M059J (cell line): ENCODE measurements at places on chromosomes 4 and X. TPM values are rescaled to one million over a fixed set of nuclear protein-coding genes. Genes with fewer than 3 reads are reported as not detected.

DNA sequence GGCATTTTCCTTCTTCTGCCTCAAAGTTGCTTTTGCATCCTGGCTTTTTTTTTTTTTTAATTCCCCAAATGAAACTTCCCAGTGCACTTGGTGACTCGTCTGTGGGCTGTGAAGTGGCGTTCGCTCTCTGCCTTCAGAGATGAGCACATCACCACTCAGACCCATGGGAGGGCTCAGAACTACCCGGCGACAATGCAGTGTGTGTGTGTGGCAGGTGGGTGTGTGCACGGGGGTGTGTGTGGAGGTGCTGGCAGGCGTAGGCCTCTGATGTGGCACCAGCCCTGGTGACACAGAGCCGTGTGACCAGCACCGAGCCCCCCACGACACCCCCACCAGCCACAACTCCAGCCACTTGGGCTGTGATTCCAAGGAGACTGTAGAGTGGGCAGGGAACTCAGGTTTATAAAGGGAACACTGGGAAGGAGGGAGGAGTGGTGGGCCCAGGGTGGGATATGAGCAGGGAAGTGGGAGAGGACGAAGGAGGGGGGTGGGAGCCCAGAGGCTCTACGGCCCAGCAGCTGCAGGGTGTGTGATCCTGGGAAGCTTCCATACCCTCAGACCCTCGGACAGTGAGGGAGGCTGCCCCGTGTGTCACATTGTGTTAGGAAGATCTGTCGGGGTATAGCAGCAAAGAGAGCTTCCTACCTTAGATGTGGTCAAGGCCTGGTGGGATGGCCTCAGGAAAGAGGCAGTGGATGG lies 6.0 kb upstream of the WFS1 start:
- DNase-seq = no peak

- DNase-seq = no peak
Observed at GRCh38 chr4:177938226-177938625, 496.0 kb upstream of the AGA start.

GRCh38 chr4:166422475-166422874 lies 549.4 kb downstream of the TLL1 start:
- peak; percentile 82 for DNase-seq

- DNase-seq = peak; percentile 35
Observed at GRCh38 chr4:186957952-186958555, 234.4 kb upstream of the FAT1 start.

DNA sequence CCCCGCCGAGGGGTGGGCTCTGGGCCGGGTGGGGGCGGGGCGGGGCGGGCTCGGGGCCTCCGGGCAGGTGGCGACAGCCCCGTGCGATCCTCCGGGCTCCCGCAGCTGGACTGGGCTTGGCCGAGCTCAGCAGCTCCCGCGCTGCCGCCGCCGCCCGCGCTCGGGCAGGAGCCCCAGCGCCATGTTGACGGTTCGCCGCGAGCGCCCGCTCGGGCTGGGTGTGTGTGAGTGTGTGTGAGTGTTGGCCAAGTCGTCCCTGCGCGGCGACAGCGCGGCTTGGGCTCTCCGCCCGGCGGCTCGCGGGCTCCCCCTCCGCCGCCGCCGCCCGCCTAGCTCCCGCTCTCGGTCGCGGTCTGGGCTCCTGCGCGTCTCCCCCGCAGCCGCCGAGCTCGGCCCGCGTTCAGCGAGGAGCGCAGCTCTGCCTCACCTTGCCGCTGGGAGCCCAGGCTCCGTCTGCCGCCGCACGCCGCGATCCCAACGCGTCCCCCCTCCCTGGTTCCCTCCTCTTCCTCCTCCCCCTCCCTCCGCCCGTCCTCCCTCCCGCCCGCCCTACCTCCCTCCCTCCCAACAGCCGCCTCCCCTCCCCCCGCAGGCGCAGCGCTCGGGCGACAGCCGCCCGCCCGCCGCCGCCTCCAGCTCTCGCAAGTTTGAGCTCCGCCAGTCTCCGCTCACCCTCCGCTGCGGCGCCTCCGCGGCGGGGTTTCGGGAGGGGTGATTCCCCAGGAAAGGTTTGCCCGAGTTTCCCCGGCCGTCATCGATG lies at the start of gene BCOR:
Gene BCOR (minus strand): TSS at position 455 of the 760 bp plus-strand sequence. CDS start 20,029 bp downstream, outside the sequence.
- DNase-seq = peak; percentile 73

- no peak for DNase-seq
Observed at GRCh38 chr4:88891636-88892035, 165.3 kb downstream of the FAM13A start.

- DNase-seq = peak; percentile 42
Observed at GRCh38 chr4:73701116-73701515, 39.3 kb upstream of the CXCL8 start.

DNA sequence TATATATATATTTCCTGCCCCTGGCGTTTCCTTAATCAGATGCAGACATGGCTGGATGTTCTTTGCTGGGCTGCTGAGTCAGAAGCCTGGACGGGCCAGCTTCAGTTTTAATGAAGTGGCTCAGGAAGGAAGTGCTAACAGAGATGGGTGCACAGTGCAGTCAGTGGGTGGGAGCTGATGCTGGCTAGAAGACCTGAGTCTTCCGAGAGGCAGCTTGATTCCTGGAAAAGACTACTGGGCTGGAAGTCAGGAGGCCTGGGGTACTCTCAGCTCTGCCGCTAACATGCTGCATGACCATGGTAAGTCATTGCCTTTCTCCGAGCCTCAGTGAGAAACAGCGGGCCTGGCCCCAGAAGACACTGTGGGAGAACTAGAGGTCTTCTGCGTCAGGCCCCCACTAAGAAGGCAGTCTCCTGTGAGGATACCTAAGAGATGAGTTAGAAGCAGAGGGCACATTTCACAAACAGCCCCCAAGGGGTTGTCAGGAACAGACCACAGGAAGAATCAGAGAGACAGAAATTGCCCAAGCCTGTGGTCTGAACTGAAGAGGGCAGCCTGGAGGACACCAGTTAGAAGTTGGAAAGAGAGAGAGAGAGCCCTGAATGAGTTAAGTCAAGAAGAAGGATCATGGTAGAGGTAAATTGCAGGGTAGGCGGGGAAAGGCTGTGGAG lies 8.3 kb upstream of the CD40LG start:
- DNase-seq = peak; percentile 12

GRCh38 chrX:104306180-104306579 lies 51.4 kb upstream of the ESX1 start:
- no peak for DNase-seq

- DNase-seq = peak; percentile 81
Observed at GRCh38 chr4:16785793-16786527, 112.5 kb downstream of the LDB2 start.

DNA sequence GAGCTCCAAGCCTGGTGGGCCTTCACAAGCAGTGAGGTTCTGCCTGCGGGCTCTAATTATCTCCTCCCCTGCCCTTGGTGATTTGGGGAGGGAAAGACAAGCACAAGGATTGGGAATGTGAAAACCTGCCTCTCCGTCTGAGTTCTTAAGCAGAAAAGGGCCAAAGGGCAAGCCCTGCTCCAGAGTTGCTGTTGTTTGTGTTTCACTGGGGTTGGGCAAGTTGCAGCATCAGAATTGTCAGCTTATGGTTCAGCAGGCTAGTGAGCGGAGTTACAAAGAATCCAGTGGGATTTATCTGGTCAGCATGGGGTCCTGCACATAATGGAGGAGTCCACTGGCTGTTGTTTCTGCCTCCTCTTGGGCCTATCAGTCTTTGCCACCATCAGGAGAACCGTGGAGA lies 60.5 kb downstream of the NHS start:
- no peak for DNase-seq

- peak; percentile 9 for DNase-seq
Observed at GRCh38 chr4:124212815-124213630, 499.5 kb downstream of the ANKRD50 start.

DNA sequence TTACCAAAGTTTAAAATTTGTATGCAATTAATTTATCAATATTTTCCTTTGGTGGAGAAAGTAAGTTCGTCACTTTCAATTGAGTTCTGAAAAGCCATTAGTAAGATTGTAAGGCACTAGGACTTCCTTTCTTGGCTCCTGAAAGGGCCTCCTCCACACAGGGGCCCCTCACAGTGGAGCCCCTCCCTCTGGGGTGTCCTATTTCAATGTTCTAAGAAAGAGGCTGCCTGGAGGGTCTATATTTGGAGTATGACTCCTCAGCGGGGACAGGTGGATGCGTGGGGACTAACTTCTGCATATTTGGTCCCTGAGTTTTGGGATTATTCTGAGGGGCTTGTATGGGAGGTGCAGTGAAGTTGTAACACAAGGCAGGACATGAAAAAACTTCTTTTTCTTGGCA lies 1.6 kb upstream of the ARMCX4 start:
- no peak for DNase-seq

DNA sequence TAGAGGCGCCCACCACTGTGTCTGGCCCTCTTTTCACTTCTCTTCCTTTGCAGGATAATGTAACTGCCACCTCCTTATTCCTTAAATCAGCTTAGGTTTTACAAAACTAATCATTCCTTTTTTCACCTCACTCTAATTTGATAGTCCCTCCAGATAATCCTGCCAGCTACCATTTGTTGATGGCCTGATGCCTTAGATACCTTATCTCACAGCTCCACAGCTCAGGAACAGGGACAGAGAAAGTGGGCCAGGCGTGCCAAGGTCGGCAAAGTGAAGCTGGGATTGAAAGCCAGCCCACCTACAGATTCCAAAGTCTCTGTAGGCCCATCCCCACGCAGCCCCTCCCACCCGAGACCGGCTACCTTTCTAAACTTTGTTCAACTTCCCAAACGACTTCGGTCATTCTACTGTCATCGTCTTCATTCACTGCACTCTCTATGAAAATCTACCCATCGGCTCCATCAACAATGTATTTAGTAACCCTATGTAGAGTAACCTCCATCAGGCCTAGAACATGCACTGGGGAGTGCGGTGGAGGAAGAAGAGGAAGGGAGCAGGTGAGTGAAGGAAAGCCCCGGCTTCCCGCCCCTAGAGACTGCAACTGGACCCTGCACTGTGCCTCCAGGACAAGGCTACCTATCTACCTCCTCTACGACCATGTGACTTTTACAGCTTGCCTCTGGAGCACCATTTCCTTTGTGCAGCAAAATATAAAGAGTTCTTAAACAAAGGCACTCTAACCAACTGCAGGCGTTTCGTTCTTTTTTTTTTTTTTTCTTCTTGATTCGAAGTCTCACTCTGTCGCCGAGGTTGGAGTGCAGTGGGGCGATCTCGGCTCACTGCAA lies 1.5 kb downstream of the CASP6 start:
- no peak for DNase-seq

DNA sequence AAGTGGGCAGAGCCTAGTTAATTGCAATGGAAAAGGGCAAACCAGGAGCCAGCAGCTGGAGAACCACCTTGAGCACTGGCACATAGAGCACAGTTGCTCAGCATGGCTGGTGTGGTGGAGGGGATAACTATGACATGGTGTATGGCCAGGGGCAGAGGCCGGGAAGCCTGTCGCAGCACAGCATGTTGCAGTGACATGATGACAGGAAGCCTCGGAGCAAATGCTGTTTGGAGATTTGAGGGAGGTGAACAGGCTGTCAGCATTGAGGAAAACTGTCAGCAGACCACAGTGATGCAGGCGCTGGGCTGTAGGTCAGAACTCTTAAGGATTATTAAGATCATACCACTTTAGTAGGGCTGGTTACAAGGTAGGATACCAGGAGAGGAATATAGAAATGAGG lies 228.7 kb downstream of the CBR4 start:
- DNase-seq = no peak

- DNase-seq = no peak
Observed at GRCh38 chr4:152014280-152014679, 253.5 kb upstream of the GATB start.

GRCh38 chrX:101551380-101551767 lies 1.0 kb downstream of the ARMCX1 start:
- no peak for DNase-seq

DNA sequence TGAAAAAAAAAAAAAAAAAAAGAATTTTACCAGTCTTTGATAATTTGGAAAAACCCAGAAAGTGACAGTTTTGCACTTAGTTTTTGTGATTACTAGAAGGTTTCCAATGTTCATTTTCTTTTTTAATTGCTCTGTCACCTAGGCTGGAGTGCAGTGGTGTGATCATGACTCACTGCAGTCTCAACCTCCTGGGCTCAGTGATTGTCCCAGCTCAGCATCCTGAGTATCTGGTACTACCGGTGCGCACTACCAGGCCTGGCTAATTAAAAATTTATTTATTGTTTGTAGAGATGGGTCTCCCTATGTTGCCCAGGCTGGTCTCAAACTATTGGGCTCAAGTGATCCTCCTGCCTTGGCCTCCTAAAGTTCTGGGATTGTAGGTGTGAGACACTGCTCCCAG lies 3.3 kb downstream of the NUDT9 start:
- peak; percentile 34 for DNase-seq

DNA sequence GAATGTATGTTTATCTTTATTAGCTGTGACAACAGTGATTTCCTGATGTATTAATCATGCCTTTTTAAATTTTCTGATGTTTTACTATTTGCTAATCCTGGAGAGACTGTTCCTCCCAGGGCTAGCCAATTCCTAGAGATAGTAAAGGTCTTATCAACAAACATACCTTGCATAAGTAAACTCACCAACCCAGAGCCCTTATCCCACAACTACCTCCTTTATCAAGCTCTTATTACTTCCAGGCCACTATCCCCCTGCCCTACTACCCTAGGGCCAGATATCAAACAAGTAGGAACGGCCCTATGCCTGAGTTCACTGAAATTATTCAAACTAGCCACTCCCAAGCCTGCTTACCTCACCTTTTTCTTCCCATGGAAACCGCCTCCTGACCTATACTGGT lies 58.2 kb upstream of the NPNT start:
- no peak for DNase-seq

- DNase-seq = no peak
Observed at GRCh38 chr4:85000343-85000742, 33.9 kb upstream of the WDFY3 start.

DNA sequence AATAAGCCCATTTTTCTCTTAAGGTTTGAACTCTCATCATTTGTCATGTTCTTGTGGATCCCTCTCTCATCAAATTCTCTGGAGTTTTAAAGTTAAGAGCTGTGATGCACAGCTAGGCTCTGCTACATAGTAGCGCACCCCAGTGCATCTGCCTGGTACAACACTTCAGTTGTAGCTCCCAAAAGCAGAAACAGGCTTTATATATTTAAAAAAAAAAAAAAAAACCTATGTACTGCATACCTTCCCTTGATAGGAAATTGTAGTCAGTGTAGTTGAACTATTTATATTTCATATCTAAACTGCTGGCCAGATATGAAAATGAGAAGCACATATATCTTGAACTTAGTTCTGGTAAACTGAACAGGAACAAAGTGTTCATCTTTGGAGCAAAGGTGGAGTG lies 131.4 kb downstream of the KLHL13 start:
- DNase-seq = no peak

- no peak for DNase-seq
Observed at GRCh38 chrX:28997706-28998463, 410.6 kb downstream of the IL1RAPL1 start.

CAMK2D gene
- total RNA-seq = 14.8 and 24.4 TPM in 2 replicates

VSIG1 gene
- total RNA-seq = 0.15 TPM in 1 of 2 replicates, not detected in the other

RBM47 gene
- total RNA-seq = 11.2 and 18.0 TPM in 2 replicates

SNCA gene
- 6.8 and 8.3 TPM in 2 replicates for total RNA-seq

UBL4A gene
- total RNA-seq = 74.0 and 101 TPM in 2 replicates

F9 gene
- total RNA-seq = not detected in 2 replicates

RAB33A gene
- 0.42 and 1.1 TPM in 2 replicates for total RNA-seq

KIT gene
- 0.02 TPM in 1 of 2 replicates, not detected in the other for total RNA-seq

STK32B gene
- 4.4 and 7.6 TPM in 2 replicates for total RNA-seq

CSN1S1 gene
- total RNA-seq = not detected in 2 replicates

IRAK1 gene
- 89.3 and 152 TPM in 2 replicates for total RNA-seq

GCNA gene
- 0.20 and 1.0 TPM in 2 replicates for total RNA-seq

PRRG3 gene
- not detected in 2 replicates for total RNA-seq
